ENCODE measurements at places on chromosomes 2 and 18. TPM values are rescaled to one million over a fixed set of nuclear protein-coding genes. Genes with fewer than 3 reads are reported as not detected.

GRCh38 chr2:155583674-155584195 is 748.8 kb downstream of the NR4A2 start:
- DNase-seq = no peak

DNA sequence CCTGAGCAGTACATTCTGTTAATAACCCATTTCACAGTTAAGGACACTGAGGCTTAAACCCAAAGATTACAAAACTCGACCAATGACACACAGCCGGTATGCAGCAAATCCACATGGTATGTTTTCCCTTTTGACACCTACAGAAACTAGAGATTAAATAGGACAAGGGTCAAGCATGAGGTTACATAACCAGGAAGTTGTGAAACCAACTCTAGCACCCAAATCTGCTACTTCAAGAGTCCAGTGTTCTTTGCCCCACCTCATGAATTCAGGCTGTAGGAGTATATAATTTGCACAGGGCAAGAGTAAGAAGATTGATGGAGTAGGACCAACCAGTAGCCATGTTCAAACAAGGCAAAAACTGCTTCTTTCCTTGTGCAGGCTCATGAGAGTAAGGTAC is 249.8 kb downstream of the BCL11A start:
- DNase-seq = no peak

- DNase-seq = peak; percentile 35
Observed at GRCh38 chr2:65349863-65350262, 82.5 kb downstream of the SPRED2 start.

- DNase-seq = peak; percentile 47
Observed at GRCh38 chr2:141468761-141469160, 662.1 kb downstream of the LRP1B start.

- DNase-seq = no peak
Observed at GRCh38 chr2:138373993-138374408, 127.6 kb upstream of the SPOPL start.

DNA sequence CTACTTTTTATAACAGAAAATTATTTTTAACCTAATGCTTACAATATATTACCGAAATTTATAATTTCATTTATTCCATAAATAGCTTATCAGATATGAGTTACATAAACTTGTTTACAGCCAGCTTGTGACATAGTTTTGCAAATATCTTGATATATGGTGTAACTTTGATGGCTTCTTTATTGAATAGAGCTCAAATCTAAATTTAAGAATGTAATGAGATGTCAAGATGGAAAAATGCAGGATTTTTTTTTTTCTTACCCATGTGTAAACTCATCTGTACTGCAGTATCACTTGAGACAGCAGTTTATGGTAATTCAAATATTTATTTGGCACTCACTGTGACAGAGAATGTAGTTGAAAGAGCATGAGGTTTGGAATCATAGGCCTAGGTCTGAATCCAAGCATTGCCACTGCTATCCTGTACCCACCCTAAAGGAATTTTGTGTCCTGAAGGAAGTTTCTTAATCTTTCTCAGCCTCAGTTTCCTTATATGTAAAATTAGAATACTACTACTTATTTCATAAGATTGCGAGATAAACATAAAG is 3.8 kb downstream of the CREB1 start:
- DNase-seq = no peak

- no peak for DNase-seq
Observed at GRCh38 chr2:224222291-224222690, 179.6 kb downstream of the FAM124B start.

The MARS2 gene
- total RNA-seq = 4.8 TPM

GRCh38 chr2:73962798-73963197 is 21.9 kb upstream of the TET3 start:
- no peak for DNase-seq

The SLC30A3 gene
- total RNA-seq = not detected

The FOSL2 gene
- total RNA-seq = 162 TPM

- DNase-seq = no peak
Observed at GRCh38 chr2:11396467-11397445, 52.3 kb upstream of the ROCK2 start.

DNA sequence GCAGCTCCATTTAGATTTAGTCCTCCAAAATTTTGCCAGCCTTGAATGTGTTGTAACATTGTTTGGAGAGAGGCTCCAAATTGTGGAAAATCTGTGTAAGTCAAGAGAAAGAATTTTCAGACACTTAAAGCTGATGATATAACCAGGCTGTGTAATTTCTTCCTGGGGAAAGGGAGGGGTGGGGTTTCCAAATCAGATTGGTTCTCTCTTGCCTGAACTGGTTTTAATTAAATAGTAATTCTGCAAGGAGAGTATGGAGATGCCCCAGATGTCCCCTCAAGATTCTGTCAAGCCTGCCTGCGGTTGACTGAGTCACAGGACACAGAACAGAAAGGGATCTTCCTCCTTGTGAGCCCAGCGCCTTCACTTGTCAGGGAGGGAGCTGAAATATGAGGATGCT is 54.5 kb downstream of the C18orf63 start:
- no peak for DNase-seq

DNA sequence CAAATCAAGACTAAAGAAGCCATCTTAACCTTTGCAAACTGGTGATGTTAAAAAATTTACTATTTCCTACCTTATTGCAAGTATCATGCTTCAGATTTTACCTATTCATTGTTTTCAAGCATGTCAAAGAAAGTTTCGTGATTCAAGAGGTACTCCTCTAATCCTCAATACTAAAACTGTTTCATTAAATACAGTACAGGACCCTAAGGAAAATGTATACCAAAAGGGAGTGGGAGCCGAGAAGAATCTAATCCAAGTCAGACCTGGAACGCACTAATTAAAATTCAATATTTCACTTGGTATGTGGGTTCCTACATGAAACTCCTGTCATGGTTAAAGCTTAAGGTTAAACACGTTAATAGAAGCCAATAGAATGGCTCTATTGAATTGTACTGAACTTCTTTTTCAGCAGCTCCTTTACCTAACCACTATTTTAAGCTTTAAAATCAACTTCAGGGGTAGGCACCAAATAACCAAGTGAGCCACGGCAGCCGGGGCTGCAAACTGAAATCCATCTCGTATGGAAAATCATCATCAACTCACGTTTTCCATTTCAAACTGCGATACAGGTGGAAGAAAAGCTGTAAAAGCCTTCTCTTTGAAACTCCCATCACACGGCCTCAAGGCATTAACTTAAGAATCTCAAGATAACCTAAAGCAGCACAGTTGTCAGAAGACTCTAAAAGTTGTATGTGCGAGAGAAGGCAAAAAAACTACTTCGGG is 188.8 kb downstream of the ZEB2 start:
- no peak for DNase-seq

The C2orf80 gene
- not detected for total RNA-seq

DNA sequence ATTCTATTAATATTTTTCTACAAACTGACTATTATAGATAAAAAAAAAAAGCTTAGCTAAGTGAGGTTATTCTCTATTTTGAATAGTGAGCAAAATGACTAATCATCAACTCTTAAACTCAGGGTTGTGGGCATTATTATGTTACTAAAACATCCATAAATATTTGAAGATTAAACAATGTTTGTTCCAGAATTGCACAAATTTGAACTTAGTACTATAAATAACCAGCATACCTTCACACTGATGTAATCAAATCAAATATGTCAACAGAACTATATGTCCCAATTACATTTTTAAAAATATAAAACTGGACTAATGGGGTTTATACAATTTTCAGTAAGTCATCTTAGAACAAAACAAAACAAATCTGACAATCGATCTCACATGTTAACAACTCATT is 800.9 kb downstream of the LRP1B start:
- no peak for DNase-seq

DNA sequence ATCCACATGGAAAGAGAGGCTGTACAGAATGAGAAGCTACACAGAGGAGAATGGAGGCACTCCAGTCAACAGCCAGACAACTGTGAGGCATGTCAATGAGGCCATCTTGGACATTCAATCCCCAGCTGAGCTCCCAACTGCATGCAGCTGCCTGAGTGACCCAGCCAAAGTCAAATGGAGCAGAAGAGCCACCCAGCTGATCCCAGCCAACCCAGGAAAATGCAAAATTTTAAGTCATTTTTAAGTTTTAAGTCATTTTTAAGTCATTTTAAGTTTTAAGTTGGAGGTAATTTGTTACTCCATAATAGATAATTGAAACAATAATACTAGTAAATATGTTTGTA is 63.6 kb downstream of the RBMS1 start:
- no peak for DNase-seq

The CMPK2 gene
- total RNA-seq = 2.9 TPM

- DNase-seq = no peak
Observed at GRCh38 chr2:27730261-27730662, 41.3 kb upstream of the MRPL33 start.

The CD8B gene
- 4.1 TPM for total RNA-seq

GRCh38 chr2:131413148-131413747 is 49.3 kb upstream of the RAB6D start:
- DNase-seq = no peak

The IKZF2 gene
- 12.7 TPM for total RNA-seq

DNA sequence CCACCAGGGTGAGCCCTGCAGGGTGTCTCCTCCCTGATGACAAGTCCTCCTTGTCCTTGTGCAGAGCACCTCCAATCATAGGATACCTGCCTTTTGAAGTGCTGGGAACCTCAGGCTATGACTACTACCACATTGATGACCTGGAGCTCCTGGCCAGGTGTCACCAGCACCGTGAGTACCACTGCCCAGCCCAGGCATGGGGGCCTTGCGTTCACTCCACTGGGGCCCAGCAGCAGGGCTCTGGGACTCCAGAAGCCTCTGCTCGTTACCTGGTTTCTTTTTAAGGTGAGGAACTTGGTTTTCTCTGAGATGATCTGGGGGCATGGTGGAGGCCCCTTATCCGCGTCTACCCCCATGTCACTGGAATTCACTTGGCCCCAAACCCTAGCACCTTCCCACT is 36.5 kb upstream of the RPL31 start:
- DNase-seq = no peak

- DNase-seq = no peak
Observed at GRCh38 chr18:72601481-72601880, 57.3 kb upstream of the CBLN2 start.

DNA sequence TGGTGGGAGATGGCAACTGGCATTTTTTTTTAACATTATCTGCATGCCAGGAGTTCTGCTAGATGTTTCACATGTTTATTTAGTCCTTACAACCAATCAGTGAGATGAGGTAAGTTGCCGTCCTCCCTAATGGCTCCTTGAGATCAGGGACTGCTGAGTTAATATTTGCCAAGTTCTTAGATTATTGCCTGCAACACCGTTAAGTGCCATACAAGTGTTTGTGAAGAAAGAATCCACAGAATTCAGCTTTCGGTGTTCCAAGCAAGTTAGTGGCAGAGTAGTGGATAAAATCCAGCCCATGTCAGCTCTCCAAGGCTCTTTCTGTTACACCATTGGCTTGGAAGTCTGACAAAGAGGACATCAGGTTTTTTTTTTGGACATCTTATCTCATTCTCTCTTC is 95.9 kb downstream of the C1QL2 start:
- DNase-seq = no peak

The IL1RN gene
- 32.4 TPM for total RNA-seq

DNA sequence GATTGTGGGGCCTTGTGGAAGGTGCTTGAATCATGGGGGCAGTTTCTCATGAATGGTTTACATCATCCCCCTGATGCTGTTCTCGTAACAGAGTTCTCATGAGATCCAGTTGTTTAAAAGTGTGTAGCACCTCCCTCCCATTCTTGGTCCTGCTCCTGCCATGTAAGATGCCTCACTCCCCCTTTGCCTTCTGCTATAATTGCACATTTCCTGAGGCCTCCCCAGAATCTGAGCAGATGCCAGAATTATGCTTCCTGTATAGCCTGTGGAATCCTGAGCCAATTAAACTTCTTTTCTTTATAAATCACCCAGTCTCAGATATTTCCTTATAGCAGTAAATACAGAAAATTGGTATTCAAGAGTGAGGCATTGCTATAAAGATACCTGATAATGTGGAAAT is 15.6 kb upstream of the WDR75 start:
- DNase-seq = no peak

GRCh38 chr2:96493072-96493471 is 12.1 kb downstream of the NEURL3 start:
- no peak for DNase-seq

The GALNT13 gene
- total RNA-seq = 0.23 TPM

- no peak for DNase-seq
Observed at GRCh38 chr2:223735035-223735640, 102.2 kb downstream of the AP1S3 start.

DNA sequence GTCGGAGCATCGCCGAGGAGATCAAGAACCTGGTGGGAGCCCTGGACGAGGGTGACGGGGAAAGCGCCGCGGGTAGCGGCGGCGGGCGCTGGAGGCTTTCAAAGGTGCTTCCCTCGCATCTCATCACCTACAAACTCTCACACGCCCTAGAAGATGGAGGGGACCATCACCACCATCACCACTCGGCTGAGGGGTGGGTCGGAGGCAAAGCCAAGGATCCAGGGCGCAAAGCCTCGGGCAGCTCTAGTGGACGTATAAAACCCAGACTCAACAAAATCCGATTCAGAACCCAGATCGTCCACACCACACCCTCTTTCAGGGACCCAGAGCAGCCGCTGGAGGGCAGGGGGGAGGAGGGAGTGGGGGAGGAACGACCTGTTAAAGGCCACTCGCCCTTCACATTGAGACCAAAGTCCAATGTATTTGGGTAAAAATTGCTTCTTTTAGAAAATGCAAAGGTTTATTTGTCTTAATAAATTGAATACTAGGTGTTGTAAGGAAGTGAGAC is 1.5 kb downstream of the SOWAHC start:
- no peak for DNase-seq

GRCh38 chr18:65748321-65748720 is 2.5 kb upstream of the CDH7 start:
- no peak for DNase-seq

DNA sequence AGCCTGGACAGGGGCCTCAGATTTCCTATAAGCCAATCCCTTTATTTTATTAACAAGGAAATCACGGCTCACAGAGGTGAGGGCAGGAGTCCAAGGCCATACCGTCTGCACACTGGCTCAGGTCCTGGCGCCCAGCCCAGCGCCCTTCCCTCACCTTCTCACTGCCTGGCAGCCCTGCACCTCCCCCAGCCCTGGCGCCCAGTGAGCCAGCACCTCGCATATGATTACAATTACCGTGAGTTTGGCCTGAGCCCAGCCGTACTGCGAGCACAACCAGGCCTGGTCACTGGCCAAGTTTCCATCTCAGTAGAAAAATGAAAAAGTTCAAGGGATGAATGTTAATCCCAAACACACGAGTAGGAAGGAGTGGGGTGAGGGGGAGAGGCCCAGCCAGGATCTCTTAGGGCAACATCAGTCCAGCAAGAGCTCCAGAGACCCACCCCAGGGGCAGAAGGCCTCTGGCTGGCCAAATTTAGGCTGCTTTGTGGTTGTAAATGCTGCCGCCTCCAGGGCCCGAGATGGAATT is 68.4 kb downstream of the MCFD2 start:
- peak; percentile 96 for DNase-seq

GRCh38 chr2:152396051-152396511 is 61.1 kb downstream of the FMNL2 start:
- DNase-seq = no peak

The ARHGAP28 gene
- total RNA-seq = 11.2 TPM

The PLB1 gene
- 7.2 TPM for total RNA-seq

- DNase-seq = no peak
Observed at GRCh38 chr2:17558053-17558452, 17.6 kb downstream of the VSNL1 start.

- no peak for DNase-seq
Observed at GRCh38 chr2:219440388-219441256, 6.0 kb downstream of the SPEG start.

The ITGB6 gene
- total RNA-seq = 48.8 TPM

Measured in mucosa of gallbladder (tissue), 1 donor.